ENCODE measurements at places on chromosomes 2 and 18.

- no peak for DNase-seq
These were observed 39.6 kb downstream of the MARCO start for GRCh38 chr2:118981632-118982031.

GRCh38 chr18:74183130-74183529 is 34.8 kb downstream of the TIMM21 start:
- no peak for DNase-seq

DNA sequence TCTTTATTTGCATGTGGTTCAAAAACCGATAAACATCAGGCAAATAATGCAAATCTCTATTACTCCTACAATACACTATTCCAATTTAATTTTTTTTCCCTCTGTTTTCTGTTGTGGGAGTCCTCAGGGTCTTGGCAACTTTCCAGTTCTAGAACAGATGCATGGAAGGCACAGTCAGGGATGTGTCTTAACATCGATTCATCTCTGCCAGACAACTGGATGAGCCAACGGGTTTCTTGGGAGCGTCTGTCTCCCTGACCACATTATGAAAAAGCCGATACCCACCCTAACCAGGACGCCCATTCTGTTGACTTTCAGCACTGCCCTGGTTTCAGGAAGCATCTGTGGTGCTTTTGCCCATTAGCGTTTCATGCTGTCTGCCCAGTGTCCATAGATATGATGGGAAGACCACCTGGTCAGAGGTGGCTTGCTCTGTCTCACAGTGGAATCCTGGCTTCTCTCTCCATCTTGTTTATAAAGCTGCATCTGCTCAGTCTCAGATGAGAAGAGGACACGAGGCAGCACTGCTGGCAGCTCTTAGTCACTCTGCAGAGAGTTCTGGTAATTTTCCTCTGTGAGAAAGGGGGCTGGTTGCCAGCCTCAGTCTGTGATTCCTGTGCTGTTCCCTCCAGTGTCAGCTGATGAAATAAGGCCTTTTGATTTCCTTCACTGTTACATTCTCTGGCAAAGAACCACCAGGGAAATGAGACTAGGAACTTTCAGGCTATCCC is 57.9 kb upstream of the KCNE4 start:
- DNase-seq: peak; percentile 94

DNA sequence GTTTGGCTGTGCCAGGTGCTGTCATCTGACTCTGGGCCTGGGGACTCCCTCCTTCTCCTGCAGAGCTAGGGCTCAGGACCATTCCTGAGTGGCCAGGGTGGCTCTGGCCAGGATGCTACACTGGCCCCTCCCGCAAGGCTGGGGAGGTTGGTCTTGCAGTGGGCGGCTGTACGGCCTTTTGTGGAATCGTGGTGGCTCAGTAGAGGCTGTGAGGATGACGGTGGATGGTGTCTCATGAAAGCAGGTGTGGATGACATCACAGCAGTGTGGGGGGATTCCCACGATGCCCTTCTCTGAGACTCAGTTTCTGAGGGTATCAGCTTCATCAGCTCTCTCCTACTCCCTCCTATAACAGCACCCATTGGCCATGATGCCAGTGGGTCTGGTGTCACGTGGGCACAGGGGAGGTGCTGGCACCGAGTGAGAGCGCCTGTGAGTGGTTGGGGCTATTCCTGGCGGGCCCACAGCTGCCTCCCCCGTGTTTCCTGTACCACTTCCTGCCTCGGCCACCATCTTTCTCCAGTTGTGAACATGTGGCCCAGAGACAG is 144.2 kb upstream of the HDAC4 start:
- DNase-seq: no peak

DNA sequence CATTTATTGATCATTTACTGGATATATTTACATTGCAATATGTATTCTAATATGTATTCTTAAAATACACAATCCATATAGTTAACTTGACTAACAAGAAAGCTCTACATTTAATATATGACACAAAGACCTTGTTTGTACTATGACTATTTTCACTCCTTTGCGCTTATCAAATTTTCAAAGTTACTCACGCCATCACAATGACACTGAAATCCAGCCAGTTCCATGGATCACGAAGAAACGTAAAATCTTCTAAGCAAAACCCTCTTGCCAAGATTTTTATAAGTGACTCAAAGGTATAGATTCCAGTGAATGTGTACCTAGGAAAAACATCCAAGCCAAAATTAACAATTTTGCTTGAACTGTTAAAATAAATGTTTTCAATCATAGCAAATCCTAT is 39.6 kb downstream of the SCN3A start:
- no peak for DNase-seq

- no peak for DNase-seq
These were observed 238.8 kb upstream of the TANK start for GRCh38 chr2:160921386-160921964.

DNA sequence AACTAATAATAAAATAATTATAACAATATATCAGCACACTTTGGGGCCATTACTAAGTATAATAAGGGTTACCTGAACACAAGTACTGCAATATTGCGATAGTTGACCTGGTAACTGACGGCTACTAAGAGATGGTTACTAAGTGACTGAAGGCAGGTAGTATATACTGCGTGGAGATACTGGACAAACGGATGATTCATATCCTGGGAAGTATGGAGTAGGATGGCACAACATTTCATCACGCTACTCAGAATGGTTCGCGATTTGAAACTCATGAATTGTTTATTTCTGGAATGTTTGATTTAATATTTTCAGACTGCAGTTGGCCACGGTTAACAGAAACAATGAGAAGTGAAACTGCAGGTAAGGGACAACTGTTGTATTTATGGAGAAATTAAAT is 39.5 kb upstream of the FLACC1 start:
- DNase-seq: no peak

- no peak for DNase-seq
These were observed 26.8 kb upstream of the PNPT1 start for GRCh38 chr2:55720417-55720816.

- no peak for DNase-seq
These were observed 245.2 kb downstream of the CYRIA start for GRCh38 chr2:16420421-16420820.

GRCh38 chr2:44532031-44532430 is 170.3 kb downstream of the CAMKMT start:
- no peak for DNase-seq

DNA sequence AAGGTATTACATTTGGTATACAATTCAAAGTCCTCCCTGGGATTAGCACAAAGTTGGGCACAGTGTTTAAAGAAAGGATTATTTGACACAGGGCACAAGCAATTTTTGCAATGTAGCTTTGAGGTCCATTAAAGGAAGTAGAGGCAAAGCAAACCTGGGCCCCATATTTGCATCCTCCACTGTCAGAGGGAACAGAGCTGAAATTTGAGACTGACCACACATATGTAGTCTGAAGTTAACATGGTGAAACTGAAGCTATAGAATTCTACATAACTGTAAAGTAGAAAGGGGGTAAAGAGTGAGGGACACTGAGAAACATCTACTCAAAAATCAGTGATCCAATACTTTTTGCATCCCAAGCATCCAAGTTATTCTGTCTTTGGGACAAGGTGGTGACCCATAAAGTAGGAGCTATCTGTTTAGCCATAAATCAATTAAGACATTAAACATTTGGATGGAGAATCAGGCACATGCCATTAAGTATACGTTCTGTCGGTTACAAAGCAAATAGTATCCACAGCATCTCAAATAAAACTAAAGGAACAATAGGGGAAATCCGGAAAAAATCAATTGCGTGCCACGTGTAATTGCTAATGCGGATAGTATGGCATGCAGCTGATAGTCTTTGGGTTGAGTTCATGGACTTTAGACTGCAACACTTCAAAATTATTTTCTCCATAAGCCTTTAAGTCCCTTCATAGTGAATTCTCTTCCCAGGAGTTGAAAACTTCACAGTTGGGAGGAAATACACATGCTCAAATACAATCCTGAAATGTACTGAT is 72.6 kb downstream of the PLEKHM3 start:
- no peak for DNase-seq

DNA sequence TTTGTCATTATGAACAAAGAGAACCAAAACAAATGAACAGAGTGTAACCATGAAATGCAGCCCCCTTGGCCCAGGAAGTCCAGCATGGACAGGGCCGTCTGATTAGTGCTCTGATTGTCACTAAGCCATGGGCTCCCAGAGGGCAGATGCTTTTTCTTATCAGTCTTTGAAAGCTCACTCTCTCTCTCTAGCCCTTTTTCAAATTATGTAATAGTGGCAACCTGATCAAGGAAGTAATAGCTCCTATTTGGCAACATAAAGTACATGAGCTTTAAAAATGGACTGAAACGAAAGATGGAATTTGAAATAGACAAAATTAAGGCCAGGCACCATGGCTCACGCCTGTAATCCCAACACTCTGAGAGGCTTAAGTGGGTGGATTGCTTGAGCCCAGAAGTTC is 32.4 kb upstream of the EPG5 start:
- no peak for DNase-seq

- no peak for DNase-seq
These were observed 241.3 kb downstream of the MREG start for GRCh38 chr2:215772003-215772402.

DNA sequence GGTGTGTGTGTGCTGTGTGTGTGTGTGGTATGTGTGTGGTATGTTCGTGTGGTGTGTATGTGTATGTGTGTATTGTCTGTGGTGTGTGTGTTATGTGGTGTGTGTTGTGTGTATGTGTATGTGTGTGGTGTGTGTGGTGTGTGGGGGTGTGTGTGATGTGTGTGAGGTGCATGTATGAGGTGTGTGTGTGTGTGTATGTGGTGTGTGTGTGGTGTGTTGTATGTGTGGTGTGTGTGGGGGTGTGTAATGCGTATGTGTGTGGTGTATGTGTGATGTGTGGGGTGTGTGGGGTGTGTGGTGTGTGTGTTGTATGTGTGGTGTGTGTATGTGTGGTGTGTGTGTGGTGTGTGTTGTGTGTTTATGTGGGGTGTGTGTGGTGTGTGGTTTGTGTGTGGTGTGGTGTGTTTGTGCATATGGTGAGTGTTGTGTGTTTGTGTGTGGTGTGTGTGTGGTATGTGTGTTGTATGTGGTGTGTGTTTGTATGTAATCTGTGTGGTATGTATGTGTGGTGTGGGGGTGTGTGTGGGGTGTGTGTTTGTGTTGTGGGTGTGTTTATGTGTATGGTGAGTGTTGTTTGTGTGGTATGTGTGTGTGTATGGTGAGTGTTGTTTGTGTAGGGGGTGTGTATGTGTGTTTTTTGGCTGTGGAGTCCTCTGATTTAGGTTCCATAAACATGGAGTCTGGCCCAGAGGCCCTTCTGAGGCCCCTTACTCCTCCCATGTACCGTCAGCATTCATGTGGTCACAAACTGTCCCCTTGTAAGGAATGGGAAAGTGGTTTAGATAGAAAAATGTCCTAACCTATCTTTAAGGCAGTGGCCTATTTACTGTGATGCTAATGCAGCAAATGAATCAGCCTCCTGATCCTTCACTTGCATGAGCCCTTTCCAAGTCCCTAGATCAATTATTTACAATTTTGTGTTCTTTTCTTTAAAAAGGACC is 116.0 kb downstream of the ALPK2 start:
- no peak for DNase-seq

GRCh38 chr2:86556508-86556907 is 6.7 kb downstream of the CHMP3 start:
- no peak for DNase-seq

DNA sequence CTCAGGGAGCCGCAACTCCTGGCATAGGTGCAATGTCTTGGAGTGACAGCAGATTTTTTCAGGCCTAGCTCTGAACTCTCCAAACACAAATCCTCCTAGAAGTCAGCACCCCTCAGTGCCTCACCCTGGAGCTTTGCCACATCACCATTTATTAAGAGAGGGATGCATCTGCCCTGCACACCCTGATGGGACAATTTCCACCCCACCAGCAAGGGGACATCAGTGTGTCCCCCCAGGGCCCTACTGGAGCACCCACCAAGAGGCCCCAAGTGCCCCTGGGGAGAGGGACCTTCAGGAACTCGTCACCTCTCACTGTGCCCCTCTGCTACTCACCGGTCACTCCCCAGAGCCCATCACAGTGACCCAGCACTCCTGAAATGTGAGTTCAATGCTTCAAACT is 144.7 kb downstream of the NDUFA10 start:
- DNase-seq: no peak

DNA sequence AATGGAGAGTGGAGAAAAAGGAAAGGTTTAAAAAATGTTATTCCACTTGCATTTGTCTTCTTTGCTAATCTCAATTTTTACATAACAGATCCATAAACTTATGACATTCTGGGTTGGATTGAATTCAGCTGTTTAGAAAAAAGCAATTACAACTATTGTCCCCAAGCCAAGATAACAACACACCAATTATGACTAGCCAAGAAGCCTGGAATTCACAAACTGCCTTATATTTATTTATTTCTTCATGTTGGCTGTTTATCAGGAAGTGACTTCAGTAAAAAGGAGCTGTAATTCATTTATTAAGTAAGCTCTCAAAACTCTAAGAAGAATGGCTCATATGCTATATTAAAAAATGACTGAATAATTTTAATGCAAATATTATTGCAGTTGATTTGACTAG is 137.4 kb downstream of the CALCRL start:
- DNase-seq: no peak

All from foreskin melanocyte (primary cell).